ENCODE measurements at places on chromosomes 1 and 21.

DNA sequence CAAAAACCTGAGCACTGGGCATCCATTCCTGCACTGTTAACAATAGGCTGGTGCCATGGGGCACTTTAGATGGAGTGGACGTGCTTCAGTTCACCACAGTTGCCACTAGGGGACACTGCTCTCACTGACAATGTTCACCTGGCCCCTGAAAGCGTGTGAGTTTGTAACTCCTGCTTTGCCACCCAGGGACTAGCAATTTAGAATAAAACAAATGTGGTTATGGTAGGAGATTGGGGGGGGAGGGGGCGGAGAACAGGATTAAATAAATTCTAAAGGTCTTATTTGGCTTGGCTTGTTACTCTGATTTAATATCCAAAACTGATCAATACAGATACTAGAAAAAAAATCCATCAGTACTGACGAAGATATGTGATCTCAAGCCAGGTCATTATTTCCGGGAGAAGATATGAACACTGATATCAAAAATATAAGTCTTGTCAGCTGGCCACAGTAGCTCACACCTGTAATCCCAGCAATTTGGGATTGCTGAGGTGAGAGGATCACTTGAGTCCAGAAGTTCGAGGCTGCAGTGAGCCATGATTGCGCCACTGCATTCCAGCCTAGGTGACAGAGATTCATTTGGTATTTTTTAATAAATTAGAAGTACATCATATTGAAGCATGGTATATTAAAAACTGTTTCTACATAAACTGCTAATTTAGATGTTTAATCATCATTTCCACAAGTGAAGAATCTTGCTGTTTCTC is 23.2 kb downstream of the INTS7 start:
- DNase-seq, result peak; percentile 60

GRCh38 chr21:20617130-20617529 is 381.1 kb upstream of the NCAM2 start:
- DNase-seq, result peak; percentile 9

- DNase-seq, result no peak
Observed at GRCh38 chr21:23131177-23131576, 2133.0 kb downstream of the NCAM2 start.

GRCh38 chr1:83964153-83964552 is 34.8 kb downstream of the TTLL7 start:
- no peak for DNase-seq

- no peak for DNase-seq
Observed at GRCh38 chr1:167175901-167176300, 44.8 kb upstream of the POU2F1 start.

DNA sequence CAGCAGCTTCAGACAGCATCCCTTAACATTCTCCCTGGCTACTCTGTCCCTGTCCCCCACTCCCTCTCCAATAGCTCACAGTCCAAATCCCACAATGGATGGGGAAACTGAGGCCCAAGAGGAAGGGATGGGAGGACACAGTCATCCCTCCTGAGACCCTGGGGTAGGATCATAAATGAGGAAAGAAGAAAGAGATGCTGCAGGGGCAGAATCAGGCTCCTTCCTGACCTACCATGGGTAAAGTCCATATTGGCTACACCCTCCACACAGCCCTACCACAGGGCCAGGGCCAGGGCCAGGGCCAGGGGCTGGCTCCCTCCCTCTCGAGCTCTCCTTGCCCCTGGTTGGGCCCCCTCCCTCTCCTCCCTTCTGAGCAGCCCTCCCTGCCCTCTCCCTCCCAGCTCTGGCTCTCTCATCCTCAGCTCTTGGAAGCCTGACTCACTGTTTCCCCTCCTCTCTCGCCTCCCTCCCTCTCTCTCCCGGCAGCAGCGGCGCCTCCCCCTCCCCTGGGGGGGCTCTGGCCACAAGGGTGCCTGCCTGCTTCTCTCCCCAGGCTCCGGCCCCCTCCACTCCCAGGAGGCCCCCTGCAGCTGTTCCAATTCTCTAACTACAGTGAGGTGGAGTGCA is 4.9 kb downstream of the AHDC1 start:
- peak; percentile 69 for DNase-seq

GRCh38 chr1:48055876-48056764 is 58.9 kb upstream of the TRABD2B start:
- no peak for DNase-seq

DNA sequence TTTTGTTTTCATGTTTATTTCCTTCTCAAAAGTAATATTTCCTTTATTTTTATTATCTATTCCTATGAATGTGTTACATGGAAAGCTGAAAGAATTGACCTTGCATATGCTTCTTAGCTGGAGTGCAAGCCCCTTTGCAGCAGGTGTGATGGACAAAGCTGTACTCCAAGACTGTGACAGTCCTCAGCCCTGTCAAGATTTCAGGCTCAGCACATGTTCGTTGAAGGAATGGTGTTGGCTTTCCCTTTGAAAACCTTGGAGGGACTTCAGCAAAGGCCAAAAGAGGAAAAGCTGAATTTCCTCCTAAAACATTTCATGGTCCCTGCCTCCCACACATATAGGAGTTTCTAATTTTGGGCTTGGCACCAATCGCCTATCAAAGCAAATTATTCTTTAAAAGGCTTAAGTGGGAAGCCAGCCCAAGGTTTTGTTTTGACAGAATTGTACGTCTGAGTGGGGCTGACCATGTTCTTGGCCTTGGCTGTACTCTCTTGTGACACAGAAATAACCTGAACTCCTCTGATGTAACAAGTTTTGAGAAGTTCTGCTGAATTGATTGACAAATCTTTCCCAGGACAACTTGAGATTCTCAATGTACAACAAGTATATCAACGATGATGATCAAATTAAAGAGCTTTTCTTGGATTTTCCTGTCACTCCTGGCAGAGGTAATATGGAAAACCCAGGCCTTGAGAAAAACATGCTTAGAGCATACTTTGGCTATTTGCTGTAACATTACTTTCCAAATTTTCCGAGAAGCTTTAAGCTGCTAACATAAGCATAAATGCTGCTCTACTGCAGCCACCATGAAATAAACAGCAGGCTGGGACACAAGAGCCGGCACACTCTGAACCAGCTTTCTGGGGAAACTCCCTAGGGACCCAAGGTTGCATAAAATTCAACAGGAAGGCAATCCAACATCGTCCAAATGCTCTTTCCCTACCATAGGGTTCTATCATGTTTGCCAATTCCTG is 135.7 kb upstream of the ZNF648 start:
- no peak for DNase-seq

DNA sequence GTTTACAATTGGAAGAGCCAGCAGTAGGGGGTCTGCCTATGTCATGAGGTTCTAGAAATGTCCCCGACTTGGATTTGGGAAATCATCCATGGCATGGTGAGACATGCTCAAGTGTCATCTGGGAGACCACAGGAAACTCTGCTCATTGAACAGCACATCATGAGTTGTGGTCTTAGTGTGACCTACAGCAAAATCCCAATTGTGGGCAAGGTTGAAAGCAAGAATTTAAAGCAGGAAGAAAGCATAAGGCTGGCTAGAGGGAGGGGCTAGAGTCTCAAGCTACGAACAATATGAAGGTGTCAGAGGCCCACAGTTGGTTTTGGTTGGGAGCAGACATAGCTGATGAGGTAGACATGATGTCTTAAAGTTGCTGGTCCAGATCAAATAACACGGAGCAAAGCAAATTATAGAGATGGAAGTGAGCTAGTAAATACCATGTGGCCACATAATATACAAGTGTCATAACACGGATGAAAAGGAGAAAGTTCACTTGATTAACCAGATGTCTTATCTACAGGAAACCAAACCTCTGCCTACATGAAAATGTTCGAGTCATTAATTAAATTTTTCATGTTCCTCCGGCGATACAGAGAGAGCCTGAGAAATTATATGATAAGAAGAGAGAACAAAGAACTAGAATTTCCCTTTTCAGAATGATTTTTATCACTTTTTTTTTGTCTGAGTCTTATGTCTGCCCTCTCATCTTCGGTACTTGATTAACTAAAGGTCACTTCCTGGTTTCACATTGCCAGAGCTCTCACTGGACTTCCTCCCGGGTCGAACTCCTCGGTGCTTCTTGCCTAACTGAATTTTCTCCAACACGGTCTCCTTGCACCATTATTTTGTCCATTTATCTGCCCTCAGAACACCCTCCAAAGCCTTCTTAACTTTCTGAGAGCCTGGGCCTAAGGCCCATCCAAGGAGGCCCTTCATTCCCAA is 67.5 kb upstream of the DUSP10 start:
- DNase-seq, result no peak

- DNase-seq, result no peak
Observed at GRCh38 chr21:43300496-43301408, 126.2 kb downstream of the SIK1 start.

DNA sequence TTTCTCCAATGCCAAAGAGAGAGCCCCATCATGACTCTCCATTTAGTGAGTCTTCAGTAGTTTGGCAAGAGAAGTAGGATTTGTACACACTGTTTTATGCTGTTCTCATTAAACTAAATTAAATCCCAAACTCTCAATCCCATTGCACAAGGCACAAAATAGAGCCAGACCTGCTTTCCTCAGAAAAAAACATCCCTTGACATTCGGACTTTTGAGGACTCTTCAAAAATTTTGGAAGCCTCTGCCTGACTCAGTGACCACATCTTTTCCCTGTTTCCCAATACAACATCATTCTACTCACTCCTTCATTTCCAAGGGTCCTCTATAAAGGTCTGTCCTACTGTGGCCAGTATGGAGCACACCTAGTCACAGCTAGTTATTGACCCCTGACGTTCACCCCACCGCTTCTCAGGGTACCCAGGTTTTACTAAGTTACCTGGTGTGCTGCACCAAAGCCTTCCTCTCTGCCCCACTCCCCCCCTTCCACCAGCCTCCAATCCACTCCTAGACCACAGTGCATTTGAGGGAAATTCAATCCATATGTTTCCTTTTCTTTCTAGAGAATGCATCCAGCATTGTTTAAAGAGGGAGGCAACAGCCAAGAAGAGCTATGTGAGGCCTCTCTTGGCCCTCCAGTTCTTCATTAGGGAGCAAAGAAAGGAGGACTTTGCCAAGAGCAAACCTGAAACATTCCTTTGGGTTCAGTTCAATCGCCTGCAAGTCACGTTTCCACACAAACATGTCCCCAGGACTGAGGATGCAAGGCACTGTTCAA is 428.7 kb downstream of the PLPP3 start:
- no peak for DNase-seq

- DNase-seq, result no peak
Observed at GRCh38 chr1:245800901-245801605, 646.3 kb downstream of the KIF26B start.

GRCh38 chr1:65691972-65692371 is 100.7 kb upstream of the PDE4B start:
- no peak for DNase-seq

- no peak for DNase-seq
Observed at GRCh38 chr1:74530892-74531291, 18.5 kb upstream of the LRRC53 start.

GRCh38 chr1:41053316-41053715 is 31.8 kb upstream of the SLFNL1 start:
- no peak for DNase-seq

DNA sequence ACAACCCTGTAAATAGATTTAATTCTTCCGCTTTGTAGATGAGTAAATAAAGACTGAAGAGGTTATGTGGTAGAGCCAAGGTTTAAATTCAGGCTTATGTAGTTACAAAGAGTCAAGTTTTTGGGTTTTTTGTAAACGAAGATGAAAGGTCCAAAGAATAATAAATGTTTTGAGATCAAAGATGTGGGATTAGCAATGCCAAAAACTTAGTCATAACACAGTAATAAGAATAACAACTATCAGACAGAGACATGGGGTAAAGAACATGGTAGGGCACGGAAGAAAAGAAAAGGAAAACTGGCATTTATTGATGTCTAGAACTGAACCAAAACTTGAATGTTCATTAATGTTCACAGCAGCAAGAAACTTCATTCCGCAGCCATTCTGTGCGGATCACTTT is 42.9 kb downstream of the EXTL2 start:
- no peak for DNase-seq

DNA sequence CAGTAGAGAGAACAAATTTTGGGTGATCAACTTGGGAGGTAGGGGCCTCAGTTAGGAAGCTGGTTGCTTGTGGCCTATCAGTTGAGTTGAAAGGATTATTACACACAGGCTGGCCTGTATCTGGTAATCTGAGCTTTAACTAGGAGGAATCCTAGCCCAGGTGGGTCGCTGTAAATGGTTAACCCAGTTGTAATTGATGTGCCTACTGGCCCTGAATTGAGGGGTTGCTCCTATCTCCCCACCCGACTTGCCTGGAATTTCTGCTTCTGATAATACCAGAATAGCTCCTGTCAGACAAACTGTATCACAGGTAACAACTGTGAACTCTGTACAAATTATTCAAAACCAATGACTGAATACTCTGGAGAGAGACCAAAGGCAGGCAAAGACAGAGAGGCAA is 210.4 kb upstream of the RUNX1 start:
- no peak for DNase-seq
